ENCODE measurements at places on chromosomes 6 and 20.
A peak's percentile ranks its signal among the peaks of the same experiment; 100 is the strongest.

- DNase-seq = no peak
These were observed 58.1 kb upstream of the PLEKHG1 start for GRCh38 chr6:150541576-150541975.

GRCh38 chr6:34527751-34528670, 28.1 kb downstream of the SPDEF start:
- DNase-seq = no peak

GRCh38 chr6:145609521-145609920, 125.8 kb downstream of the EPM2A start:
- no peak for DNase-seq

DNA sequence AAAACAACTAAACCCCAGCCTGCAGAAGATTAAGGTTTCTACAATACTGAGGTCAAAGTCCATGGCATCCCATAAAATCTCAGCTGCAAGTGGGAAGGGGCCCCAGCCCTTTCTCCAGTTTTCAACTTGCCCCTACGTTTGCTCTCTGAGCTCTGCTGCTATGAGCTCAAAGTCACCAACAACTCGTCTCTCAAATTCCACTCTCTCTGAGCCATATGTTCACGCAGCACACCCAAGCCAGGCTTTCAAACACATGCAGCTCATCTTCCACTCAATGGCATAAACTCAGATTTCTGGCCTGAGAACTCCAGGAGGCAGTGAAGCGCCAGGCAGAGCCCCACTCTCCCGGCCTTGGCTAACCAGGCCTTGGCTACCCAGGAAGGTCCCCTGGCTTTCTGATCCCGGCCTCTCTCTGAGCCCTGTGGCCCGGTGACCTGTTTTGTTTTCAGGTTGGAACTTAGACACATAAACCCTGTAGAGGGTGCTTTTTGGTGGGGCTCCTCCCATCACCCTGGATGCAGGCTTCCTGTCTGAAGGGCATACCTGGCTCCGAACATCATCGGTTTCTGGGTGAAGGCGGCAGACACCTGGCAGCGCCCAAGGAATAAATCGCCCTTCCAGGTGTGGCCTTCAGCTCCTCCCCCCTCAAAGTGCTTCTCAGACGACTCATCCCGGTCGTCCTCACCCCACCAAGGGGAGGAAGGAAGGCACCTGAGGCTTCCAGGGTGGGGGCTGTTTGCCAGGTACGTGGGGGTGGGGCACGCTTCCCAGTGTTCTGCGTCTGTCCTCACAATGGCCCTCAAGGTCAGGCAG, 12.4 kb downstream of the SLC22A23 start:
- DNase-seq = no peak

- peak; percentile 30 for DNase-seq
These were observed 193.3 kb downstream of the UTRN start for GRCh38 chr6:144478483-144478882.

DNA sequence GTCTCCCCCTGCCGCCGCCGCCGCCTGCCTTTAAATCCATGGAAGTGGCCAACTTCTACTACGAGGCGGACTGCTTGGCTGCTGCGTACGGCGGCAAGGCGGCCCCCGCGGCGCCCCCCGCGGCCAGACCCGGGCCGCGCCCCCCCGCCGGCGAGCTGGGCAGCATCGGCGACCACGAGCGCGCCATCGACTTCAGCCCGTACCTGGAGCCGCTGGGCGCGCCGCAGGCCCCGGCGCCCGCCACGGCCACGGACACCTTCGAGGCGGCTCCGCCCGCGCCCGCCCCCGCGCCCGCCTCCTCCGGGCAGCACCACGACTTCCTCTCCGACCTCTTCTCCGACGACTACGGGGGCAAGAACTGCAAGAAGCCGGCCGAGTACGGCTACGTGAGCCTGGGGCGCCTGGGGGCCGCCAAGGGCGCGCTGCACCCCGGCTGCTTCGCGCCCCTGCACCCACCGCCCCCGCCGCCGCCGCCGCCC, 474 bp downstream of the CEBPB start:
- DNase-seq = no peak

GRCh38 chr20:61424628-61425420, 172.8 kb downstream of the CDH4 start:
- DNase-seq = no peak

GRCh38 chr6:157023958-157024357, 246.8 kb downstream of the ARID1B start:
- peak; percentile 25 for DNase-seq

- DNase-seq = peak; percentile 90
These were observed 49.5 kb downstream of the EPB41L2 start for GRCh38 chr6:131013495-131013894.

DNA sequence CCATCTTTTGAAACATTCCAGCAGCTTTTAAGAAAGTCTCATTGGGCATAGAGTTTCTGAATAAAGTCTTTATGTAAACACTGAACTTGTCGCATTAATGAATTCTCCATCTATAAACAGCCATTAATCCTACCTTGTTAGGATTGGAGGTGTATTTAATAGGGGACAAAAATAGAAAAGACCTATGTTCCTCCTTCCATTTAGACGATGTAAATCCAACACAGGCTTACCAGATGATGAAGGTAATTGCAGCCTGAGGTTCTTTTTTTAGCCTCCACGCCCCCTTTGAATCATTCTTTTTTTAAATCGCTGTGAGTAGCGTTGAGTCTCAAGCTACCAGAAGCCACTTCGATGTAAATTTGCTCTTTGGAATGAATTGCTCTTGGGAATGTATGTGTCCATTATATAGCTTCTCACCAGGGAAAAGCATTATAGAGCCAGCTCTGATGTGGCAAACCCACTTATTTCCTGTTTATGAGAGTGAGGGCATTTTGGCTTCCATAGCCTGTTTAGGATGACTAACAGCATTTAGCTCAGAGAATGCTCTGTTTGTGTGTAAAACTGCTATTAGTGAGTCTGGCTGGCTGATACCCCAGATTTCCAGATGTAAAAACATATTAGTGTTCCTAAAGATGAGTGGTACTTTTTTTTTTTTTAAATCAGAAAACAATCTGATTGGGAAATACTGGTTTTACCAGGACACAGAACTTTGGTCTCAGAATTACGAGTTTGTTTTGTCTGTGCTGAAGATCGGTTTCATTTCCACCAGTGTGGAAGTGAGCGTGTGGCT, 74.9 kb upstream of the CLDN20 start:
- DNase-seq = peak; percentile 74

GRCh38 chr20:54110041-54110440, 39.6 kb upstream of the BCAS1 start:
- DNase-seq = no peak

- no peak for DNase-seq
These were observed 15.3 kb upstream of the LPA start for GRCh38 chr6:160679402-160679769.

- peak; percentile 47 for DNase-seq
These were observed 2.9 kb downstream of the RANBP9 start for GRCh38 chr6:13708736-13709135.

DNA sequence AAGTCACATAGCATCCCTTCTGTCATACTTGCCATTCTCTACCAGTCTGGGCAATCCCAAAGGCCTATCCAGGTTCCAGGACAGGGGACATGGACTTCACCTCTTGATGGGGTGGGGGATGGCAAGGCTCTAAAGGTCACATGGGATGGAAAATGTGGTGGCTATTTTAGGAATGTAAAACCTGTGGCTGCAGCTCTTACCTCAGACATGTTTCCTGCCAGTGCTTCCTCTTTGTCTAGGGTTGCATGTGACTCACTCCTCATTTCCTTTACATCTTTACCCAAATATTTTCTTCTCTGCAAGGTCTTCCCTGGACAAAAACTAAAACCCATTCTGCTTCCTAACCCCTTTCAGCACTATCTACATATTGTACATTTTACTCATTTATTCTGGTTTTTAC, 135.7 kb downstream of the BTBD3 start:
- DNase-seq = peak; percentile 16

DNA sequence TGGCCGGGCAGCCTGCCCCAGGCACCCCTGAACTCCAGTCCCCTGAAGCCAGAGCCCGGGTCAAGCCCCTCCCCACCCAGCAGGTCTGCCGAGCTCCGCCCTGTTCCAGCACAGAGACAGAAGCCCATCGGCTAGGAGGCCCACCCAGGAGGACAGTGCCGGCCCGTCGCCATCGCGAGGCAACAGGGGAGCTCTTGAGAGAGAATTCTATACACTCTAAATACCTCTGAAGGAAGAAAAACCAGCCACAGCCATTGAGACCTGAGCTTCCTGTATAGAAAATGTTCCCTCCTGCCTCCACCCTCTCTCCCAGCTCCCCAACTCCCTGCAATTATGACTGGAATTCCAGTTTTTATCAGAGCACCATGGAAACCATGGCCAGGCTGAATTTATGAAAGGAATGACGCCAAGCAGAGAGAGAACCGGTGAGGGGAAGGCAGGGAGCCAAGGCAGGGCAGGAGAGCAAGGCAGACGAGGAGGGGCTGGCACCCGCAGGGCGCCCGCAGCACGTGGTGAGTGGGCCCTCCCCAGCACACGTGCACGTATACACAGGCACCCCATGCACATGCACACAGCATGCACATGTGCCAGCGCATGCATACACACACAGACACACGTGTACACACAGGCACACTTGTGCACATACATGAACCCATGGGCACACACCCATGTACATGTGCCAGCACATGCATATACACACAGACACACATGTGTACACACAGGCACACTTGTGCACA, 27.6 kb upstream of the MRGBP start:
- peak; percentile 61 for DNase-seq

GRCh38 chr6:328136-328670, 35.9 kb downstream of the DUSP22 start:
- DNase-seq = peak; percentile 90

DNA sequence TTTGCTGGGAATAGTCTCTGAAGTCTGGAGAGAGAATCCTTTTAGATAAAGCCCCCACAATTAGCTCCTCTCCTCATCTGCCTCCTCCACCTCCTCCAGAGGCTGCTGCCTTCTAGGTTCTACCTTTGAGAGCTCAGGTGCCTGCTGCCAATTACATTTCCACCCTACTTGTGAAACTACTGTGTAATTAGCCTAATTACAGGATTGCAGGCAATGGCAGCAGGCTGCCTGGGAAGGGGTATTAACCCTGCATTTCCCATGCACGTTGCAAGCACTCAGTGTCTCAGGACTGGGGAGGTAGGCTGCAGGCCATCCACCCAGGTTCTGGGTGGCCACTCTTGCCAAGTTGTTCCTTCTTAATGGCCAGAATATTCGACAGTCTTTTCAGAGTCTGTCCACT, 215.6 kb upstream of the ZNF217 start:
- DNase-seq = no peak

- DNase-seq = peak; percentile 67
These were observed 110.4 kb downstream of the BANF2 start for GRCh38 chr20:17810062-17810631.

DNA sequence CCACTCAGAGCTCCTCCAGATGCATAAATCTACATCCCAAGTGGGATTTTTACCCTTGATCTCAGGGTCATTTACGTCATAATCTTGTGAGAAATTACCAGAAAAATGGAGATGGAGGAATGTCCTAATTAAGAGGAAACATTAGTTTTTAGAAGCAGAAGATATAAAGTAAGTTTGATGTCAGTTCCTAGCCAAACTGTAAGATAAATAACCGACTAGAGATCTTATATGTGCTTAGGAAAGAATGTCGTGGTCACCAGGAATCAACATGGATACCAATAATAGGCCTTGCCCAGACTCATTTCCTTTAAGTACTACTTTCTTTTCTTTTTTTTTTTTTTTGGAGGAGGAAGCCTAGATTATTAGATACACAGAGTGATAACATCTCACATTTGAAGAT, 186.9 kb downstream of the UTRN start:
- DNase-seq = peak; percentile 12

GRCh38 chr20:16615199-16615598, 42.0 kb upstream of the KIF16B start:
- peak; percentile 91 for DNase-seq

GRCh38 chr6:135030532-135031178, 24.0 kb downstream of the HBS1L start:
- DNase-seq = no peak

DNA sequence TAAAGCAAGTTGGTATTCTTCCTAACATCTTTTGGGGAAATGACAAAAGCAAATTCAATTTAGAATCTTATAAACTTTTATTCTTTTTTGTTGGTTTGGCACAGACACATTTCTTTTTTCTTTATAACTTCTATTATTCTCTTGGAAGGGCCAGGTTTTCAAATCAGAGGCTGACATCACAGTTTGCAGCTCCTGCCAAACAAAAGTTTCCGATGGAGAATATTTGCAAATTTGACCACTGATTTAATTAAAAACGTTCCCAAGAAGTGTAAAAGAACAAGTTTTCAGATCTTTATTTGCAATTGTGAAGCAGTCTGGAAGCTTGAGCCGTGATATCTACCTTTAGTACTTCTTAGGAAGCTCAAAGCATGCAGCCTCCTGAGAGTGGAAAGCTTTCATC, 53.8 kb upstream of the CD83 start:
- DNase-seq = no peak

- no peak for DNase-seq
These were observed 399 bp upstream of the REPS1 start for GRCh38 chr6:138988469-138988834.

DNA sequence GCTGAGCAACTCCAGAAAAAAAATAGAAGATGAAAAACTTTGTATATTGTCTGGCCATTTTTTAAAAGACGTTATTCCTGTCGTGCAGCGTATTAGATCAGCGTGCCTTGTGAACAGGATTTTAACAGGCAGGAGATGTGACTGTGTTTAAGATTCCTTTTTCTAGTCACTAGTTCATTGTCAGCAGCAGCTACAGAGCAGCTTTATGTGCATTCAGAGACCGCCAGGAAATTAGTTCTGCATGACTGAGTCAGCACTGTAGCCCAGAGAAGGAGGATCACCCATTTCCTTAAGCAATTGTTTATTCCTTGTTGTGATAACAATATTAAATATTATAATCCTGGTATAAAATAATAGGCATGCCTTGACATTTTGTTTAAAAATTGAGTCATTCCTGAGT, 75.4 kb upstream of the ADGRB3 start:
- DNase-seq = no peak

DNA sequence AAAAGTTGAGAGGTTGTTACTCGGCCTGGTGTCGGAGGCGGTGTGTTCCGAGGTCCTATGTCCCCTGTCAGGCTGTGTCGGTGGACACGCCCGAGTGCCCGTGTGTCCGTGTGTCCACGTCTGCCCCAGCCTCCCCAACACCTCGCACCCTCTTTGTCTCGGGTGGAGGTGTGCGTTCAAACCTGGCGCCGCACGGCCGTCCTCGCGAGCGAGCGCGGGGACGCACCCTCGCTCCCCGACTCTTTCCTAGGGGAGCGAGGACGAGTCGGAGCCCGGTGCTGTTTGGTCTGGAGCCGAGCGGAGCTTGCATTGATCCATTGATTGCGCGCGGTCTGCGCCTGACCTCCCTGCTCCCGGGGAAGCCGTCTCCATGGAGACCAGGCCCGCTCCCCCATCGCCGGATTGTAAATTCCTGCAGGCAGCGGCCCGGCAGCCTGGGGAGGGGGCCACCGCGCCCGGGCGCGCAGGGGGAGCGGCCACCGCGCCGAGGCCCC, 411 bp upstream of the SCUBE3 start:
- DNase-seq = no peak

- peak; percentile 33 for DNase-seq
These were observed 197.7 kb downstream of the FAXC start for GRCh38 chr6:99151634-99152346.

DNA sequence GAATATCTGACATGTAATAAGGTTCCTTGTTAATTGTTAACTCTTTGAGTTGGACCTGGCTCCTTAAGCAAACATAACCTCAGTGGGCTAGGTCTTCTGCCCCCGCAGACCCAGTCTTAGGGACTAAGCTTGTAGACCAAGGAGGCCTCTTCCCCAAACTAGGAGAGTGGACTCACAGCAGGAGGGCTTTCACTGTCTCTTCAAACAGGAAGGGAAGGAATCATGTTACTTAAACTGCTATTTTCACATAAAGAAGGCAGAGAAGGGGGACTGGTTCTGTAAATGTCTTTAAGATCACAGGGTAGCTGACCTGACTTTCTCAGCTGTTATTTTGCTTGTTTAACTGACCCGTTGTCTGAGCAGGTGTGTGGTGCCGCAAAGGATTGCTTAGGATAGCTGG, 34.9 kb upstream of the PRDM1 start:
- no peak for DNase-seq

Measured in adipocyte (in vitro differentiated cells).